Fibroblast of skin of right biceps (primary cell): ENCODE measurements at places on chromosomes 16 and 17.

DNA sequence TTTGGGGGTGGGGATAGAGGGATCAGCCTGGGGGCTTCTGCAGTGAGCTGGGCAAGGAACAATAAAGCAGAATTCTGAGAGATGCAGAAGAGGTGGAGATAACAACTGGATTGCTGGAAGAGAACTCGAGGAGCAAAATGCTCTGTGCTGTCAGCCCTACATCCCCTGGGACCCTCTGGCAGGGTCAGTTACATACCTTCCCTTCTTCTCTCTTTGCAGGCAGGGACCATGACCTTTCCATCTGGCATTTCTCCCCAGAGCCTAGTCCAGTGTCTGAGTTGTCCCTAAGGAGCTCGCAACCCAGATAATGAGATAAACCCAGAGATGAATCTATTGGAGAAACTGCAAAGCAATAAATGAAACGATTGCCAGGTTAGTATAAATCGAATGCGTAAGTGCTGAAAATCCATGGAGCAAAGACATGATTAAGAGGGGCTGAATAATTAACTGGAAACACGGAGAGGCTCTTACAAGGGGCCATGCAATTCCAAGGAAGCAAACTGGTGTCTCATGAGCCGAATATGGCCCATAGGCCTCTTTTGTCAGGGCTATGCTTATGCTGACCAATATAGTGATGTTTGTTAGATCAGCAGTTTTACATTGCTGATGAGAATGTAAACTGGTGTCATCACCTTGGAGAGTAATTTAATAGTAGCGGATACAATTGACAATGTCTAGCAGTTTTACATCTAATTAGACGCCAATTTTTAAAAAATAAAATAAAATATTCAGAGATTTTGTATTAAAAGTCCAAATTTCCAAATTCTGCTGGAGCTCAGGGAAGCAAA lies 129.4 kb upstream of the IRX5 start:
- no peak for DNase-seq

- DNase-seq: no peak
These were observed 218.0 kb downstream of the SEC14L1 start for GRCh38 chr17:77358801-77359200.

DNA sequence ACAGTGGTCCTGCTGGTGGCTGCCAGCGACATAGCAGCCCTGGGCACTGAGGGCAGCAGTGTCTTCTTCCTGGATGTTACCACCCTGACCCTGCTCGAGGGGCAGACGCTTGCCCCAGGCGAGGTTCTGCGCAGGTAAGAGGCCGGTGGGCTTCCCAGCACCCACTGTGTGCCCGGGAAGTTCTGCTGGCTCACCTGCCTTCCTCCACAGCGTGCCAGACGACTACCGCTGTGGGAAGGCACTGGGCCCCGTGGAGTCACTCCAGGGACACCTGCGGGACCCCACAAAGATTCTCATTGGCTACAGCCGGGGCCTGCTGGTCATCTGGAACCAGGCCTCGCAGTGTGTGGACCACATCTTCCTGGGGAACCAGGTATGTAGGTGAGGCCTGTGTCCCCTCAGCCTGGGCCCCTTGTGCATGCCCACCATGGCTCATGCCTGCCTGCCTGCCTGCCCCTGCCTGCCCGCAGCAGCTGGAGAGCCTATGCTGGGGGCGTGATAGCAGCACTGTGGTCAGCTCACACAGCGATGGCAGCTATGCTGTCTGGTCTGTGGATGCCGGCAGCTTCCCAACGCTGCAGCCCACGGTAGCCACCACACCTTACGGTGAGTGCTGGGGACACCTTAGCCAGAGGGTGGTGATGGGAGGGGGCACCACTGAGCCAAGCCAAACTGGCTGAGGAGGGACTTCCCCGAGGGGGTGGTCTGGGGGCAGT lies 8.5 kb downstream of the LLGL1 start:
- no peak for DNase-seq

- no peak for DNase-seq
These were observed 51.7 kb downstream of the WNT3 start for GRCh38 chr17:46766493-46767491.

GRCh38 chr17:81371910-81372760 lies 23.1 kb upstream of the BAHCC1 start:
- no peak for DNase-seq

- DNase-seq: peak; percentile 76
These were observed 107.1 kb downstream of the AMFR start for GRCh38 chr16:56317998-56318826.

- no peak for DNase-seq
These were observed 7.7 kb downstream of the CDH1 start for GRCh38 chr16:68744744-68745280.

DNA sequence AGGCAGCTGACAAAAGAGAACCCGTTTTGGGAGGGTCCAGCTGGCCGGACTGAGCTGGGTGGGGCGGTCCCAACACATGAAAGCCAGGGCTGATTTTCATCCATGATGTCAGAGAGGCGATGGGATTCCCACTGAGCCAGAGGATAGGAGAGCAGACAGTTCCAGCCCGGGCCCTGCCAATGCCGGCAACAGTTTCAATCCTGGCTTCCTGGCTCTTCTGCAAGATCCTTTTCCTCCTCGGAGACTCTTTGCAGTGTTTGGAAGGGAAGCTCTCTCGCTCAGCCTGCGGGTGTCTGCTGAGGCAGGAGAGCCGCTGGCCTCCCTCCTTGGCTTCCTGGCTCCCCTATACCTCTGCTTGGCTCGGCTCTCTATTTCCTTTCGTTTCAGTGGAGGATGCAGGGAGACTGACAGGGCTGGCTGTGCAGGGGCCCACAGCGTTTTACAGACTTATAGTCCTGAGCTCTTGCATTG lies 145.5 kb upstream of the SOX9 start:
- DNase-seq: peak; percentile 44

- DNase-seq: no peak
These were observed 2.3 kb downstream of the LCAT start for GRCh38 chr16:67941469-67942199.

DNA sequence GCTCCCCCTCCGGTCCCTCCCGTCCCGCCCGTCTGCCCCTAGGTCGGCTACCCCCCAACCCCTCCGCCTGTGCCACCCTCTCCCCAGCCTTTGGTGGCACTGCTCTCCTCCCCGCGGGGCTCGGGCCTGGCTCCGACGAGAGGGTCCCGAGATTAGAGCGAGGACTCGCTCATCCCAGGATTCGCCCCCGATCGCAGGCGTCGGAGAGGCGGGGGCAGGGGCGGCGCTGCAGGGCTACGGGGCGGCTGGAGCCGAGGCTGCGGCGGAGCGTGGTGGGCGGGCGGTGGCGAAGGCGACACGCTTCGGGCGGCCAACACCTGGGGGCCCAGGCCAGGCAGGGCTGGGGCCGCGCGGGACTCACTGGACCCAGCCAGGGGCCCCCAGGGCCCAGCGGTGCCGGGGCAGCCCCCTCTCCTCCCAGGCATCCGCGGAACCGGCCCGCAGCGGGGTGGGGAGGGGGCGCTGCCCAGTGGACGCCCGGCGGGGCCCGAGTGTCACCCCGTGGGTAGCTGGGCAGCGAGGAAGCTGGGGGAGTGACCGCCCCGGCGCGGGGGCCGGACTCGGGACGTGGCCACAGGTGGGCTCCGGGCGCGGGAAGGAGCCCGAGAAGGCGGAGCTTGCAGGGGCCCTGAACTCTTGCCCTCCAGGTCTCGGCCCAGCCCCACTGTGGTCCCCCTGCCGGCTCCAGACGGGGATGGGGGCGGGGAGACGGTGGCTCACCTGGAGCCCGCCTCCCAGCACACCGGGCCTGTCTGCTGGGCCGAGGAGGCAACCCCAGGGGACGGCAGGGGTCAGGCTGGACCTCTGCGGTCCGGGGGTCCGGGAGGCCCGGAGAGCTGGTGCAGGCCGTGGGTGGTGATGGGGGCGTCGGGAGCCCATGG lies 1.5 kb downstream of the MGAT5B start:
- no peak for DNase-seq

- DNase-seq: no peak
These were observed 3.3 kb downstream of the AKAP1 start for GRCh38 chr17:57088298-57088697.

DNA sequence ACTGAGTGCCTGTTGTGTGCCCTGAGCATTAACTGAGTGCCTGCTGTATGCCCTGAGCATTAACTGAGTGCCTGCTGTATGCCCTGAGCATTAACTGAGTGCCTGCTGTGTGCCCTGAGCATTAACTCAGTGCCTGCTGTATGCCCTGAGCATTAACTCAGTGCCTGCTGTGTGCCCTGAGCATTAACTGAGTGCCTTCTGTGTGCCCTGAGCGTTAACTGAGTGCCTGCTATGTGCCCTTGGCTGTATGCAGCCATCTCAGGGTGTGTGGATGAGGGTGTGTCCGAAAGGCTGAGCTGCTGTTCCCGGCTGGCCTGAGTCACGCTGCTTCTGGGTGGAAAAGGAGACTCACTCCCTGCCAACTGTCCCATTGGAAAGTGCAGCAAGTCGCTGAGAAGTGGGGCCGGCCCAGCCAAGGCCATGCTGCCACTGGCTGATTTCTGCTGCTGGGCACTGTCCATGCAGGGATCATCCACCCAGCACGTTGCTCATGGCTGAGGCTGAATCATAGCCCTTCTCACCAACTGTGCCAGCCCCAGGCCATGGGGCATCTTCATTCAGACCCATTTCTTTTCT lies 113.8 kb downstream of the OR1D5 start:
- DNase-seq: peak; percentile 7

DNA sequence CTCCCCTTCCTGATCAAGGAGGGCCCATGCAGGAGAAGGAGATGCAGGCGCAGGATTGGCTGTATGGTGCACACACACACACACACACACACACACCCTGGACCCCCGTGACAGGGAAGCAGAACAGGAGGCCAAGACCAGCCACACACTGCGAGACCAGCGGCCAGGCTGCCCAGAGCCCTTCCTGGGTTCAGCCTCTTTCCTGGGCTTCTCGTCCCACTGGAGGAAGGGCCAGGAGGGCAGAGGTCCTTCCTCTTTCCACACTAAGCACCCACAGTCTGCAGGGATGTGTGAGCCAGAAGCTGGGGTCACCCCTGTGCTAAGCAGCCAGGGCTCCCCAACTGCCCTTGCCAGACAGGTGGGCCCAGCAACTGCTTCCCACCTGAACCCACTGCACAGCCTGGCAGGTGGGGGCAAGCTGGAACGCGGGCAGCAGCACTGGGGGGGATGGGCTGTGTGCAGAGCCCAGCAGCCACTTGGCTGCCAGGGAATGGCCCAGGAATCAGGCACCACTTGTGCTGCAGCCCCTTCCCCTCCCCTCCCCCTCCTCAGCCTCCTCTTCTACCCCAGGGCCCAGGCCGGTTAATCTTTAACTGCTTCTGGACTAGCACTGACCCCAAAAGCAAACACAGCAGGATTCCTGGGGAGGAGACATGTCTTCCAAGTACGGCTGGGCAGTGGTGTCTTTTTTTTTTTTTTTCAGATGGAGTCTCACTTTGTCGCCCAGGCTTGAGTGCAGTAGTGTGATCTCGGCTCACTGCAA lies 44.6 kb upstream of the SLC38A10 start:
- no peak for DNase-seq

GRCh38 chr16:65739518-65739917 lies 617.7 kb upstream of the CDH11 start:
- DNase-seq: no peak

DNA sequence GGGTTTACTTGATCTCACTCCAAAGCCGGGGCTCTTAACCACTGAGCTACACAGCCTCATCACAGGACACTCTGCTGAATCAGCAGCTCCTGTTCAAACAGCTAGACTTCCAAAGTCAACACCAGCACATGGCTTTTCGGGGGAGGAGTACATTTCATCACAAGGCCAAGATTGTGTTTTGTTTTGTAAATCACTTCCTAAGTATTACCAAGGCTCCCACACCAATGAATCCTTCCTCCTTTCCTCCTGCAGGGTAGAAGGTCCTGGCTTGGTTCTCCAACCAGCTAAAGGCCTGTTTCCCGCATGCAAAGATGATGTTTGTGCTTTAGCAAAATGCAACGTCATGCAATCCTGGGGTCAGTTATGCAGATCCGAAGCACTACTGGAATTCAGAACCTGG lies 152.5 kb downstream of the XYLT1 start:
- peak; percentile 68 for DNase-seq

DNA sequence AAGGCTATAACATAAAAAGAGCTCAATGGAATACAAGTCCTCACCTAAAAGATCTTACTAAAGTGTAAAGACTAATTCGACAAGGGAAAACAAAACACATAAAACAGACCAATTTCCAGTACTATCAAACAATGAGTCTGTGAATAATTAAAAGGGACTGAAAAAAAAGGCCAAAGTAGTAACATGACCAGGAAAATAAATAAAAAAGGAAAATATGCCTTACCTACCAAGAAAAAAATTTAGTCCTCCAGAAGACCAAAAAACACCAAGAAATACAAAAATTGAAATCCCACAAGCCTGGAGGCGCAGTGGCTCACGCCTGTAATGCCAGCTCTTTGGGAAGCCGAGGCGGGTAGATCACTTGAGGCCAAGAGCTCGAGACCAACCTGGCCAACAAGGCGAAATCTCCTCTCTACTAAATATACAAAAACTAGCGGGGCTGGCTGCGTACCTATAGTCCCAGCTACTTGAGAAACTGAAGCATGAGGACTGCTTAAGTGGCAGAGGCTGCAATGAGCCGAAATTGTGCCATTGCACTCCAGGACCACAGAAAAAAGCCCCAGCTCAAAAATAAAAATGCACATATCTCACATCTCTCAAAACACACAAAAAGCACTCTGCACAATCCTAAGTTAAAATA lies 60.8 kb downstream of the TEX14 start:
- no peak for DNase-seq

DNA sequence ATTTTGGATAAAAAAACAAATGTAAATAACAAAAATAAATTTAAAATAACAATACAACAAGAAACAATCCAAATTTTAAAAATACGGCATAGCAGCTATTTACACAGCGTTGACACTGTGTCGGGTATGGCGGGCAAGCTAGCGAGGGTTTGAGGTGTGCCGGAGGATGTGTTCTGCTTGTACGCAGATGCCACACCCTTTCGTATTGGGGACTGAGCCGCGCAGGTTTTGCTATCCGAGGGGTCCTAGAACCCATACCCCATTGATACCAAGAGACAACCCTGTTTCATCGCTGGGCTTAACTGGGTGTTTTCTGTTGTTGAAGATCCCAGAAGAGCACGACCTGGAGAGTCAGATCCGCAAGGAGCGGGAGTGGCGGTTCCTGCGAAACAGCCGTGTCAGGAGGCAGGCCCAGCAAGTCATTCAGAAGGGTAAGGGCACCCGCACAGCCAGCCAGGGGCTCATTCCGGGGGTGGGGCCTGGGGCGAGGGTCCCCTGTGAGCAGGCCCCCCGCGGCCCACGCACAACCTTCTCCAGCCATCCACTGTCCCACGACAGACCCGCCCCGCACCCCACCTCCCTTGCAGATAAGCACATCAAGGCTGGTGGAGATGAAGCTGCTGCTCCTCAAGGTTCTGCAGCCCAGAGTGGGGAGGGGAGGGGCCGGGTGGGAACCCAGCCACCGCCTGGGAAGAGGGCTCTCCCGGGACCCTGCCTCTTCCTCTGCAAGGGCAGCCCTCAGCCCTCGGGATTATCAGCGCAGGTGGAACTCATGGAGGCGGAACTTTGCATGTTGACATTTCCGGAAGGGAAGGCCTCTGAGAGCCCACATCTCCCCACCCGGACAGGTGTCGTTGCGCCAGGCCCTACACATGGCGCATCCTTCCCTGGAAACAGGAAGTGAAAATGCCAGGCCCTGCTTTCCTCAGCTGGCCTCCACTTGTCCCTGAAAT lies 51.2 kb upstream of the CHMP6 start:
- DNase-seq: no peak
